Left hindlimb (tissue), 1 donor: ENCODE measurements at places on chromosomes 7 and 10.

DNA sequence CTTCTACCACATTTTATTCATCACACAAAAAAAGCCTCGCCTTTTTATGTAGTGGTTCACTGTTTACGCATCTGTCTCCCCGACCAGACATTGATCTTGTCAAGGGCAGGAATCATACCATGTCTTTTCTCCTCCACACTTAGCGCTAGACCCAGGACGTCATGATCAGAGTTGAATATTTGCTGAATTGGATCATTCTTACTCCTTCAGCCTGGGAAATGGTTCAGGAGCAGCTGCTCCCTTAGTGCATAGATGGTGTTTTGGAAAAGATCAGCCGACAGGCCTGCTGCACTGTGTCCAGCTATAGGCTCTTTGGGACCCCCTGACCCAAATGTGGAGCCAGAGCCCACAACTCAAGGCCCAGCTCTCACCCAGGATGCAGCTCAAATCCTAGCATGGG lies 249.1 kb upstream of the TMEM72 start:
- no peak for DNase-seq

DNA sequence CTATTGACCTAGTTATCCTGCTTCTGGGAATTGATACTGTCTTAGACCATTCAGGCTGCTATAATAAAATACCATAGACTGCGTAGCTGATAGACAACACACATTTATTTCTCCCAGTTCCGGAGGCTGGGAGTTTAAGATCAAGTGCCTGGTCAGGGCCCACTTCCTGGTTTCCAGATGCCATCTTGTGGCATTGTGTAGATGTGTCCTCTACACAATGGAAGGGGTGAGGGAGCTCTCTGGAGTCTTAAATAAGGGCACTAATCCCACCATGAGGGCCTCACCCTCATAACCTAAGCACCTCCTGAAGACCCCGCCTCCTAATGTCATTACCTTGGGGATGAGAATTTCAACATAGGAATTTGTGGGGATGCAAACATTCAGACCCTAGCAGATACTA lies 62.4 kb downstream of the SLC35B4 start:
- DNase-seq: no peak

- no peak for DNase-seq
These were observed 258.7 kb downstream of the GFRA1 start for GRCh38 chr10:116014326-116014725.

DNA sequence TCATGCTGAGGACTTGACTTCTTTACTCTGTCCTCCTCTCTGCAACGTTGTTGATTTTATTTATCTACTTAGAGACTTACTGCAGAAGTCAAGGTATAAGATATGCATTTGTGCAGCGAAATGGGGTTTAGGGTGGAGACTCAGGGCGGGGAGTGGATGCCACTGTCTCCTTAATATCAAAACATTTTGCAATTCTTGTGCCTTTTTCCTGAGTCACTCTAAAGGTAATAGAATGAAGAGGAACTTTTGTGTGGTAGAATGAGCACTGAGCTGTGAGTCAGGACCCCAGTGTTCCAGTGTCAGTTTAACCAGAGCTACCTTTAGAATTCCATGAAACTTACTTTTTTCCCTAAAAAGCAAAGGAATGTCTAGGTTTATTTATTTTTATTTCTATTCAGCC lies 78.2 kb downstream of the VTI1A start:
- no peak for DNase-seq

- no peak for DNase-seq
These were observed 202.8 kb upstream of the CXCL12 start for GRCh38 chr10:44587488-44588318.

DNA sequence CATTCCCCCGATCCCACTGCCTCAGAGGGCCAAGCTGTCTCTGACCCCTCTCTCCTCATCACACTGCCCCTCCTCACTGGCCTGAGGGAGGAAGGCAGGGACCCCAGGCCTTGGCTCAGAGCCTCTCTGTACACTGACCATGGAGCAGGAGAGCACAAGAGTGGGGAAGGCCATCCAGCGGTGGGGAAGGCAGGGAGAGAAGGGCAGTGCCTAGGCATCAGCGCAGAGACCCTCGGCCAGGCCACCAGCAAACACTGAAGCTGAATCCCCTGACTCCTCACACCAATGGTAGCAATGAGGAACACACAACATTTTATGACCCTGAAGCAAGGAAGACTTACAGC lies 14.8 kb downstream of the OGDHL start:
- DNase-seq: no peak
